Ammon's horn (tissue), 1 donor: ENCODE measurements at places on chromosomes 4 and X.

GRCh38 chr4:123229286-123229685 is 167.3 kb upstream of the SPRY1 start:
- DNase-seq = no peak

DNA sequence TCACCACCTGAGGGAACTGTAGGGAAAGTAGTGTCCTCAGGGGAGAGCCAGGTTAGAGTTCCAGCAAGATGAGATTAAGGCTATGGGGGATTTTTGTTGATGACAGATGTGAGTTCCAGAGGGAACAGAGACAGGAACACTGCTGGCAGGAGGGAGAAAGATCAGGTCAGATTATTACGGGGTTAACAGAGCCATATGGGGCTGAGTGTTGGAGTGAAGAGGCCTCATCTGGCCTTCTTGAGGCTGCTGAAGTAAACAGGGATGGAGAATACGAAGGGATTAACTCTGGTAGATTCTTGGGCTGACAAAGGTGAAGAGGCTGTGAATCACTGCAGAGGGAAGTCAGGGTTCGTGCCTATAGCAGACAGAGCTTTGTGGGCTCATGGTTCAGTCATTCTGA is 47.9 kb upstream of the POU4F2 start:
- DNase-seq = no peak

DNA sequence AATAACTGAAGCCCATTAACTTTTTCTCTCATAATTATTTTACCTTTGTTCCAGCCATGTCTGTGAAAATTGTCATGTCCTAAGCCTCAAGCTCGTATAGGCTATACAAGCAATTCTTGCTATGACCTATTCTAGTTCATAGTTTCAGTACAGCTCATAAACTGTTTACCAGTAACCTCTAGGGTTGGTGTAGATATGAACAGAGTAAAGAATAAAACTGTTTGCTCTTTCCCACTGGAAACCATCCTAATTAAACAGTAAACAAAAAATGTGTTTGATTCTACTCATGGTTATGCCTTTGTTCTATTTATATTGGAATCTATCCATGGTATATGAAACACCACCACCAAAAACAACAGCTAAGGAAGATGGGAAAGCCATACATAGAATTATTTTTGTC is 1444.0 kb upstream of the PCDH7 start:
- DNase-seq = no peak

DNA sequence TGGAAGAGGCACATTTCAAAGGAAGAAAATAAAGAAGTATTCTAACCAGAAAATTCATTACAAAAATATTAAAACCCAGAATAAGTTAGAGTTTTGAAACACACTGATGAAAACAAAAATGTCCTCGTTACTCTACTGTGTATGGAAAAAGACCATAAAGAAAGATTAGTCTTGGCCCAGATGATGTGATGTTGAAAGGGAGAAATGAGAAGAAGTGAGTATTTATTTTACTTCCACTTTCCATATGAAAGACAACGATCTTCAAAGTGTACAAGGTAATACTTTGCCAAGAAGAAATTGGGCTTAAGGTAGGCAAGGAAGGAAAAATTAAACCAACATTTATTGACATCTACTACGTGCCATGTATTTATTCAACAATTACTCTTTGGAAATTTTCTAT is 48.6 kb upstream of the EMCN start:
- no peak for DNase-seq

GRCh38 chr4:119906277-119906676 is 160.4 kb downstream of the MAD2L1 start:
- no peak for DNase-seq

DNA sequence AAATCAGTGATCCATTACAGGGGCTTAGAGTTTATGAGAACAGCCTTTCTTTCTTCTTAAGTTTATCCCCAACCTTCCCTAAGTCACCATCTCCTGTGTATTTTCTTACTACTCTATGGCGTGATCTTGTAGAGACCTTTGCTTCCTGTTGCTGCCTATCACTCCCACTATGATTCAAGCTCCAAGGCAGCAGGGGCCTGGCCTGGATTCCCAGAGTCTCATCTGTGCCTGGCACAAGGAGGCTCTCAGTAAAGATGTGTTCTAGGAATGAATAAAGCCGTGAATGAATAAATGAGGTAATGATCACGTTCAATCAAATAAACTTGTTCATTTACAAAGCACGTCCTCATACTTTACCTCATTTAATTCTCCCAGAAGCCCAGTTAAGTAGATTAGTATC is 45.4 kb downstream of the CC2D2A start:
- no peak for DNase-seq

- DNase-seq = no peak
Observed at GRCh38 chrX:154991476-154991875, 31.0 kb downstream of the F8 start.

- no peak for DNase-seq
Observed at GRCh38 chrX:23656091-23656490, 11.2 kb upstream of the PRDX4 start.

DNA sequence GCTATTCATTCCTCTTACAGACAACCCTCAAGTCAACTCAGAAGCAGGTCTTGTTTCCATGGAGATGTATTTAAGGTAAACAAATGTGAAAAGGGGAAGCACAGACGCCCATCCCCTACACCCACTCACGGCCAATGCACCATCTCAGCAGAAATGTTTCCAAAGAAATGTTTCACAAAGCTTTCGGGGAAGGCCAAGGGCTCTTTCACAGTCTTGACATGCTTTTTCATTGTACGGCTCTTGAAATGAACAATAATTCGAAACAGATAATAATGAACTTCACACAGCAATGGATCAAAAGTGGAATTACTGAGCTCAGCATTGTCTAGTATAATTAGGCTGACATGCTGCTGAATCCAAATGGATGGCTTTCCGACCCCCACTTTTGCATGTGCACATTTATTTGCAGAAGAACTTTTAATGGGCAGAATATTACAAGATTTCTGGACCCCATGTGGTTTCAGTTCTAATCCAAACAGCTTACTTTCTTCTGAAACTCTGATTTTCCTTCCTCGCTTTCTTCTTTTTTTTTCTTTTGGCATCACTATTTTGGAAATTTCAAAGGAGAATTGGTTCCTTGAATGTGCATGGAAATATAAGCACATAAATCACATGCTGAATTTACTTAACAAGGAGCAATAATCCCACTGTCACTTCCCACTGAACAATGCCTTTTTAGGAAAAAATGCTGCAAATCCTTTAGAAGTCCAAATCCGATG is 160.9 kb downstream of the SMIM20 start:
- DNase-seq = peak; percentile 51

DNA sequence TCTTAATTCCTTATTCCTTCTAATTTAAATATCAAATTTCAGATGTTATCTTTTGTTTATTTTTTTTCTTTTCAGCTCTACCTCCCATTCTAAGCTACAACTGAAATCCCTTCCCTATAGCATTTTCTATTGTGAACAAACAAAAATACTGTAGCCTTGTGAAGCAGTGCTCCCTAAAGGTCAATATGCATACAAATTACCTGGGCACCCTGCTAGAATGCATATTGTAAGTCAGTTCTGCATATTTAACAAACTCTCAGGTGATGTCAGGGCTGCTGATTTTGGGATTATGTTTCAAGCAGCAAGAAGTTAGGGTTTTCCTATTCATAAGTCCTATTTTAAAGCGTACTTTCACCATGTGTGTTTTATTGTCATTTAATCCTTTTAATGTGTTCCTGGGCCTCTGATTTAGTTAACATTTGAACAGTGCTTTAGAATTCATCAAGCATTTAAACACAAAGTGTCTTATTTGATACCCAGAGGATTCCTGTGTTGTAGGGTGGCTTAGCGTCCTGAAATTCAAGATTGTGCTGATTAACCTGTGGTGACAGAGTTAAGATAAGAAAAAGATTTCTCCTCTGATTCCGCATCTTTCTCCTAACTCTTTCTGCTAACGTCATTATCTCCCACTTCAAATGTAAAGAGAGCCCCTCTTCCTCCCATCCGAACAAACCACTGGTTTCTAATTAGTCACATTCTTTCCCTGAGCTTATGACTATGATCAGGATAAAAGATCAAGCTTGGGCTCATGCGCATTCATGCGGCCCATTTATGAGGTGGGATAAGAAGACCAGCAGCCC is 221.3 kb downstream of the ANK2 start:
- no peak for DNase-seq

GRCh38 chrX:2707334-2707760 is 16.3 kb downstream of the CD99 start:
- peak; percentile 63 for DNase-seq

GRCh38 chr4:71211748-71212147 is 127.1 kb upstream of the SLC4A4 start:
- no peak for DNase-seq

DNA sequence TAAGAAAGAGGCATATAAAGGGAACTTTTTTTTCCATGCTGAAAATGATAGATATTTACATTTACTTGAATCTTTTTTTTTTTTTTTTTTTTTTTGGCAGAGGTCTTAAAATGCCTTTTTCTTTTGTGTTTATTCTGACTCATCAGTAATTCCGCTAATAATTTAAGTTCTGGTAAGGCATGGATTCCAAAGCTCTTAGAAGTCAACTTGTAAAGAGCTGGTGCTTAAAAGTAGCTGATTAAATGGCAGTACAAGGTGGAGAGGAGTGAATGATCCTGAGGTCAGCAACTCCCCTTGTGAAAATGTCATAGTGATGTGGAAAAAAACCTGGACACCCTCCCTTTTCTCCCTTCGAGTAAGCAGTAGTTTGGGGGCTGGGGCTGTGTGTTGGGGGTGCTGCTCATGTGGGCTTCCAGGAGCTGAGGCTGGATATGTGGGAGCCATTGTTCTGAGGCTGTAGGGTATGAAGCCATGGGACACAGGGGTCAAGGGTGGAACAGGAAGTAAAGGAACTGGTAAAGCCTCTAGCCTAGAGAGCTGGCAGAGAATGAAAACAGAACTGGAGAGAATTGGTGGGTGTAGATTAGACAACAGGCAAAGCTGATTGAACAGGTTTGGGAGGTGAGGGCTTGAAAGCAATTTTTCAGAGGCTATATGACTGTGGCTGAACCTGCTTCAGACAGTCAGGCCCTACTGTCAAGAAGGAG is 41.0 kb upstream of the PITX2 start:
- no peak for DNase-seq

DNA sequence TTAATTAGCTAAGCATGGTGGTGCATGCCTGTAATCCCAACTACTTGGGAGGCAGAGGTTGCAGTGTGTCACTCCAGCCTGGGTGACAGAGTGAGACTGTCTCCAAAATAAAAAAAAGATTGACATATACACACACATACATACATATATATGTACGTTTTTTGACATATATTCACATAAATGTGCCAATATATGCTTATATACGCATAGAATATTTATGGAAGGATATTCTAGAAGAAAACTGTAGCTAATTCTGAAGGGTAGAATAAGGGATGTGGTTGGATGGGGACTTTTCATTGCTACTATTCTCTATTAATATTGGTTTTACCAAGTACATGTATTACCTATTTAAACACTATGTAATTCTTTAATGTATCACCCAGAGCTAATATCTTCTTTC is 19.7 kb downstream of the ZGRF1 start:
- DNase-seq = no peak

- DNase-seq = no peak
Observed at GRCh38 chrX:150879855-150880807, 18.3 kb downstream of the CD99L2 start.

DNA sequence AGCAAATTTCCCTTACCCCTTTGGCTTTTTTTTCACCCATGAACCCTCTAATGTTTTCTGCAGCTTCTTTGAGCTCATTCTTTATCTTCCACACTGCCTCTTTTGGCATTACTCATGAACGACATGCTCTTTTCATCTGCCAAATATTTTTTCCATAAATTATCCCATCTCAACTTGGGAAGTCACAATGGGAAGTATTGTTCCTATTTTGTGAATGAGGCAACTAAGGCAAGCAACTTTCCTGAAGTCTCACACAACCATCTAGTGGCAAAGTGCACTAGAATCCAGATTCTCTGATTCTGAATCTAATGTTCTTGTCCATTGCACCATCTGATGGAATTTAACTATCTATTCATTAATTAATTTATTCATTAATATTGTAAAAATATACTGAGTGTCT is 625 bp downstream of the RTL9 start:
- peak; percentile 5 for DNase-seq

DNA sequence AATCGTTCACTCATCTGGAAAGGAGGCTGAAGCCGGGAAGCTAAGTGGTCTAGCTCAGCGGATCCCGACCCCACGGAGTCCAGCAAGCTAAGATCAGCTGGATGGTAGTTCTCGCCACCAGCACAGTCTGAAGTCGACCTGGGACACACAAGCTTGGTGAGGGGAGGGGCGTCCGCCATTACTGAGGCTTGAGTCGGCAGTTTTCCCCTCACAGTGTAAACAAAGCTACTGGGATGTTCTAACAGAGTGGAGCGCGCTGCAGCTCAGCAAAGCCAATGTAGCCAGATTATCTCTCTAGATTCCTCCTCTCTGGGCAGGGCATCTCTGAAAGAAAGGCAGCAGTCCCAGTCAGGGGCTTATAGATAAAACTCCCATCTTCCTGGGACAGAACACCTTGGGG is 555.4 kb downstream of the BCOR start:
- DNase-seq = no peak

- no peak for DNase-seq
Observed at GRCh38 chr4:108352664-108353308, 184.1 kb upstream of the LEF1 start.

- DNase-seq = no peak
Observed at GRCh38 chrX:149312988-149313387, 192.1 kb downstream of the IDS start.

- DNase-seq = no peak
Observed at GRCh38 chrX:133741303-133741702, 244.1 kb downstream of the GPC3 start.
